ENCODE measurements at places on chromosomes 2 and 18.

- peak; percentile 76 for DNase-seq
These were observed 175.2 kb downstream of the LOXHD1 start for GRCh38 chr18:46481847-46482245.

GRCh38 chr2:227765788-227766372 lies 20.2 kb downstream of the SCYGR8 start:
- DNase-seq: no peak

GRCh38 chr2:128439031-128439790 lies 120.5 kb upstream of the HS6ST1 start:
- DNase-seq: no peak

- DNase-seq: no peak
These were observed 57.3 kb downstream of the MTHFD2 start for GRCh38 chr2:74255660-74256213.

GRCh38 chr2:240561325-240561971 lies 1.3 kb downstream of the DUSP28 start:
- DNase-seq: no peak

- DNase-seq: no peak
These were observed 38.0 kb downstream of the NPC1 start for GRCh38 chr18:23548275-23548674.

- DNase-seq: no peak
These were observed 6.0 kb downstream of the UGT1A6 start for GRCh38 chr2:233698740-233699139.

DNA sequence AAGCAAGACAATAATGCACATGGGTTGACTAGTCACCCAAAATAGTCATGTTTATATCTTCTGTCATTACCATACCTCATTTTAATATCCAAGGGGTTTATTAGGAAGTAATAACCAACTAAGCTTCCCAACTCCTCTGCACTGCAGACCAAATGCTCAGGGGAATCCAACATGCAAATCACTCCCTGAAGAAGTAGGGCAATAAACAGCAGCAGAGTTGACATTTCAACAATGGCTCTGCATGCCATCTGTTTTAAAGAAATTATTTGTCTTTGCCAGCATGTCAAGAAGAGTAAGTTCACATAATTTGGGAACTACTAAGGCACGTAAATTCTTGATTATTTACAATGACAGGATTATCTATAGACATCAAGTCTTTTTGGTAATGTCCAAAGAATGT lies 84.4 kb upstream of the LYPD1 start:
- no peak for DNase-seq

GRCh38 chr2:206071807-206072206 lies 14.2 kb downstream of the INO80D start:
- DNase-seq: no peak

GRCh38 chr18:23353459-23353858 lies 99.6 kb upstream of the RIOK3 start:
- DNase-seq: no peak

DNA sequence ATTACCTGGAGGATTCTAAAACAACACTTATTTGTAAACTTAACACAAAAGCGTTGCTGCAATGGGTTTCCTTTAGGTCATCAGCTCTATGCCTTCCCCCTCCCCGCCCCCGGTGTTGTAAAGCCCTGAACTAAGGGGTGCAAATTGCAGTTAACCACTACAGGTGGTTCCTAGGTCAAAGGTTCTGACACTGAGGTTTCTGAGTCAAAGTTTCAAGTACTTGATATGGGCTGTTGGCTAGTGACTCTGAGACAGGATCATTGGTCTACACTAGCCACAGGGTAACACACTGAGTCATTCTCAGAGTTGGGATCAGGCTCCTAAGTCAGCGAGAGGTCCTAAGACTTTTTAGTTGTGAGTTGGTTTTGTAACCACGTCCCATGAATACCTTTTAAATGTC lies 15.4 kb downstream of the IL1B start:
- DNase-seq: no peak

DNA sequence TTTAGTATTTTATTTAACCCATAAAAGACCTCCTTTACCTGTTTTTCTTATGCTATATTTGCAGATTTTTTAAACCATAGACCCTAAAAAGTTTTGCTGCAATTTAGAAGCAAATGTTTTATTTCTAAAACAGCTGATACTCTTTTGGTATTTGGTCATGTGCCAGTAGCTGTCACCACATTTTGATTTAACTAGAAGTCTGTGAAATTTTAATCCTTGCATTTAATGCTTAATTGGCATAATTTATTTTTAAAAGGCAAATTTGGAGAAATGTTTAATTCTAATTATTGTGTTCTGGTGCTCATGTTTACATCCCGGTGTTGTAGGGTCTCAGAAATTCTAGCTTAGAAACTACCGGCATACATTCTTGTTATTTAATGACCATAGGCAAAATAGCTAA lies 111.8 kb downstream of the TTC27 start:
- no peak for DNase-seq

DNA sequence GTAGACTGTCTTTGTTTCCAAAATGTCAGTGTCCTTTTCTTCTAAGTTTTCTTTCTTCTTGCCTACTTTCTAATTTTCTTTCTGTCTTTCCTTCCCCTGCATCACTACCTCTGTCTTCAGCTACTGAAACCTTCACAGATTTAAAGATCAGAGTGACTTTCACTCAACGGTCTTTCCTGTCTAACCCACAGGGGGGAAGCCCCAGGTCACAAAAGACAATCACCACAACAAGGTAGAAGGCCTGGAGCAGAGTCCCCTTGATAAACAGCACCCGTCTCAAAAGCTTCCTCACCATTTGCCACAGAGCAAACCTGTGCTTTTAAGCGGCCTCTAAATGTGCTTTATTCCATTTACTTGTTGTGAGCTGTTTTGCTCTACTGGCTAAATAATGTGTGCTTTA lies 665.4 kb downstream of the BCL11A start:
- no peak for DNase-seq

- peak; percentile 5 for DNase-seq
These were observed 243.8 kb downstream of the ERBB4 start for GRCh38 chr2:212294816-212295215.

GRCh38 chr2:178807227-178808008 lies at the start of gene TTN:
Gene TTN (minus strand): TSS chr2:178807423. CDS start chr2:178804642, 2,781 bp downstream.
- no peak for DNase-seq

- no peak for DNase-seq
These were observed 35.8 kb downstream of the GREB1 start for GRCh38 chr2:11569636-11570035.

DNA sequence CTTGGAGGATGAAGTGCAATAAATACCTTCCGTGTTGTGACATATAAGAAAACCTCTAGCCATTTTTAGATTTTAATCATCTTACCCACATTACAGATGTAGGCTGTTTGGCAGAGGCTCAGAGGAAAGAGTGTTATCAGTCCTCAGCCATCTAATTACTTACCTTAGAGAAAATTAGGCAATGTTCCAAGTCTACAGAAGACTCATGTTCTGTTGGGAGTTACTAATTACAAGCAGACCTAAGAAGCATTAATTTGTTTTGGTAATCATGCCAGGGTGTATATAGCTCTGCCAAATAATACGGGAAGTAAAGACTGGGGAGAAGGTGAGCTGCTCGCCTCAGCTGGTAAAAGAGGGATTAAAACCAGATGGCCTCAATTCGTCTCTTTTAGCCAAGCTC lies 125.8 kb upstream of the PGAP1 start:
- DNase-seq: no peak

DNA sequence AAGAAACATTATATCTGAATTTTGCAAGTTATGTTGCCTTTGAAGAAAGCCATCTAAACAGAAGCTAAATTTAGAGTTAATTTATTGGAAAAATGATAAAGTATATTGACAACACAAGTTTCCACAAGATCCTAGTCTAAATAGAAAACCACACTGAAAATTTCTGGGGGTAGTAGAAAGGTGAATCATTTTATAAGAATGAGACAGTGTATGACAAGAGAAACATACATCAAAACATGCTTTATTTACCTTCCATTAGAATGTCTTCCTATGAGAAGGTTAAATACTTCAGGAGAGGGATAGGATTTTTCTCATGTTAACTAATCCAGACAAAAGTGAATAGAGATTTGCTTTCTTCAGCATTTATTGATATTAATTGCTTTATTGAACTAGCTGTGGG lies 1389.8 kb upstream of the ZEB2 start:
- DNase-seq: peak; percentile 26

- no peak for DNase-seq
These were observed 33.4 kb downstream of the TRABD2A start for GRCh38 chr2:84847326-84848050.

DNA sequence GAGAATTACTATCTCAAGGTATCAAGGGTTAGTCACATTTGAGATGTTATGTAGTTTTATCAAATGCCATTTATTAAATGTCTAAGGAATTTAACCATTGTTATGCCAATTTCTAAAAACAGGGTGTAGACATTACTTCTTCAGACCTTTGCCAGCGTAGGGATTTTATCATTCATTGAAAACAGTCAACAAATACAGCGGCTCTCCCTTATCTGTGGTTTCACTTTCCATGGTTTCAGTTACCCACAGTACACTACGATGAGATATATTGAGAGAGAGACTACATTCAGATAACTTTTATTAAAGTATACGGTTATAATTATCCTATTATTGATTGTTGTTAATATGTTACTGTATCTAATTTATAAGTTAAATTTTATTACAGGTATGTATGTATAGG lies 234.7 kb downstream of the TMX3 start:
- no peak for DNase-seq

GRCh38 chr2:238069877-238070276 lies 9.1 kb downstream of the SCLY start:
- DNase-seq: no peak

DNA sequence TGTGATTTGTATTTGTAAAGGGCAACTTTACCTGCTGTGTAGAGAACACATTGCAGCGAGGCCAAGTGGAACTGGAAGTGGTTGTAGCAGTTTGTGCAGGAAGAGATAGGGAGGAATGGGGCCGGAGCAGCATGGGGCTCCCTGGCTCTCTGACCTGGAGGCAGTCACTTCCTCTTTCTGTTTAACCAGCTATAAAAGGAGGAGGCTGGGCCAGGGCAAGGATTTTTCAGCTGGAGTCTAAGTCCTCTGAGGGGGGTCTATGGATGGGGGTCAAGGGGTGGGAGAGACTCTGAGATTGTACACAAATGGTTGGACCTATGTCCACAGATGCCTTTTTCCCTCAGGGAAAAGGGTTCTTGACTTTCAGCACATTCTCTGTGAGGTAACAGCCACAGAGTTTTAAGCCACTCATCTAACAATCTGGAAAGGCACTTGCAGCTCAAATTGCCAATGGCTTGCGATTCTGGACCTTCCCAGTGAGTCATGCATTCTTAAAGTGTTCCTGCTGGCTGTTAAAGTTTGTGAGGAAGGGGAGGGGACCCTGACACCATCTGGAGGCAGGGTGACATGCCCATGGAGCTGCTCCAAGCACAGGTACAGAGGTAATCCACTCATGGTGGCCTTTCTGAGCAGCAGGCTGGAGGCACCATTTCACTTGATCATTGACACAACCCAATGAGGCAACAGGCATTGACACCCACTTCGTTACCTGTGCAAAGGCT lies 347.0 kb downstream of the CYRIA start:
- peak; percentile 0 for DNase-seq

- no peak for DNase-seq
These were observed 777.6 kb upstream of the FANCL start for GRCh38 chr2:59018737-59019136.
